ENCODE measurements at places on chromosomes 3 and 15.

GRCh38 chr3:36488077-36488789 is 107.9 kb downstream of the STAC start:
- DNase-seq, result peak; percentile 37

DNA sequence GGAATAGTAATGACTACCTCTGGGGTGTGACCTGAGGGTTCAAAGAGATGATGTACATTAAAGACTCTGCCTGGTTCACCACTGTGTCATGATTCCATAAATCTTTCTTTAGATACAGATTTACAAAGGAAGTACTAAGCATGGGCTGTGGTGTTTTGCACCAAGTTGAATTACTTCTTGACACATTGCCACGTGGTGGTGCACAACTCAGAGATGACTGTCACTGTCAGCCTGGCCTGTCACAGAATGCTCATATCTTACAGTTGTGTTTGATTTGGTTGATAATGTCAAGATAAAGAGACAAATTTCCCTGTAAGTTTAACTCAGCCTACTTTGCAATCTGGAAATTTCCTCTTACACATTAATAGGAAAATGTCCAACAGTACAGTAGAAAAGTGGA is 3.2 kb downstream of the CTDSPL start:
- no peak for DNase-seq

DNA sequence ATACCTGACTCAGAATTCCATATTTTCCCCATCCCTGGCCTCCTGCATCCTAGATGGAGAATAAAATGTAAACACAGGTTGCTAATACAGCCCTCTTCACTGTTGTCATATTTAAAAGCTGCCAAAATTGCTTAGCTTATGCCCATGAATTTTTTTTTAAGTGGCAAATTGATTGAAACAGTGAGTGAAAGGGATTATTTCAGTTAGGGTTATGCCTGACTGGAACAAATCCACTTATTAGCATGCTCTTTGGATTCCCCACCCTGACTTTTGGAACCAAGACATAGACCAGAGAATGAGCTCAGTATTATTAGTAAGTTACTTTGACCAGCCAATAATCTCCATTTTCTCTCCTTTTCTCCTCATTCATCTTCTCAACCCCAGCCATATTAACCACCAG is 244.7 kb downstream of the FEZF2 start:
- no peak for DNase-seq

DNA sequence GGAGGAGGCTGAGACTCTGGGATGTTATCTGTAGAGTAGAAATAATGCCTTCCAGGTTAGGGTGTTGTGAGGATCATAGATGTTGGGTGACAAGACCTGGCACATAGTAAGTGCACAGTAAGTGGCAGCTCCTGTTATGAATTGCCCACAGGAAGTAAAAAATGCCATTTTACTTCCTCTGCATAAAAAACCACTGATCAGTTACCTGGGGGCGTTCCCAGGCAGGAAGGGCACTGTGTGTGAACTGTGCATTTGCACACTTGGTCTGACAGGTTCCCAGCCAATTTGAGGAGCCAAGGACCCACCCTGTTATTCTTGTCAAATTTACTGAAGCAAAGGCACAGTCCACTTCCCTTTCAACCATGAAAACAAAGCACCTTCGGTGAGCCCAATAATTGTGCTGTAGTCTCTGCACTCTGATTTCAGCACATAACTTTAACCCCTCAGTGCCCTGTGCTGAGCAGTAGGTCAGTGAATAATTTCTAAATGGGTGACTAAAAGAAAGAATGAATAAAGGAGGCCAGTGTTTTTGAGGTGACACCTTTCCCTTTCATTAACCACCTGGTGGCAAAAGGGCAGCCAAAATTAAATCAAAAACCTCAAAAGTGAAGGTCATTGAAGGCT is 85.8 kb upstream of the ARHGEF3 start:
- no peak for DNase-seq

DNA sequence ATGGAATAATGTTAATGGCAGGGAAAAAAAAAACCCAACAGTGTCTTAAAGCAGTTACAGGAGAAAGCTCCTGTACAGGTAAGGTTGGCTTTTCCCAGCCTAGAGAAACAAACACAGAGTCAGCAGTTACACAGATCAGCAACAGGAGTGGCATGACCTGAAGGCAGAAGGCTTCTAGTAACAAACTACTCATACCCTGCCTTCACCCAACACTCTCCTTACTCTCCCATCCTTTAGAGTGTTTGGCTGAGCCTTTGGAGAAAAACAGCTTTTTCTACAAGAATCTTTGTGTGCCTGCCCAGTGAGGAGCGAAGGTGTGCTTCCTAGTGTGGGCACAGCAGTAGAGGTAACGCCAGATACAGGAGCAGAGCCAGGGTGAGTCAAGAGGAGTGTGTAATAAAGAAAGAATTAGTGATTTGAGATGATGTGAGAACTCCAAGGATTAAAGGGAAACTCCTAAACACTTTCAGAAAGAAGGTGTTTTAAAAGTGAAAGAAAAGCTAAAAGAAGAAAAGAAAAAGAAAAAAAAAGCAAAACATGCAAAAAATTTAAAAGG is 152.7 kb downstream of the POLR2M start:
- DNase-seq, result no peak

- DNase-seq, result no peak
Observed at GRCh38 chr3:164419220-164419619, 659.1 kb downstream of the SI start.

DNA sequence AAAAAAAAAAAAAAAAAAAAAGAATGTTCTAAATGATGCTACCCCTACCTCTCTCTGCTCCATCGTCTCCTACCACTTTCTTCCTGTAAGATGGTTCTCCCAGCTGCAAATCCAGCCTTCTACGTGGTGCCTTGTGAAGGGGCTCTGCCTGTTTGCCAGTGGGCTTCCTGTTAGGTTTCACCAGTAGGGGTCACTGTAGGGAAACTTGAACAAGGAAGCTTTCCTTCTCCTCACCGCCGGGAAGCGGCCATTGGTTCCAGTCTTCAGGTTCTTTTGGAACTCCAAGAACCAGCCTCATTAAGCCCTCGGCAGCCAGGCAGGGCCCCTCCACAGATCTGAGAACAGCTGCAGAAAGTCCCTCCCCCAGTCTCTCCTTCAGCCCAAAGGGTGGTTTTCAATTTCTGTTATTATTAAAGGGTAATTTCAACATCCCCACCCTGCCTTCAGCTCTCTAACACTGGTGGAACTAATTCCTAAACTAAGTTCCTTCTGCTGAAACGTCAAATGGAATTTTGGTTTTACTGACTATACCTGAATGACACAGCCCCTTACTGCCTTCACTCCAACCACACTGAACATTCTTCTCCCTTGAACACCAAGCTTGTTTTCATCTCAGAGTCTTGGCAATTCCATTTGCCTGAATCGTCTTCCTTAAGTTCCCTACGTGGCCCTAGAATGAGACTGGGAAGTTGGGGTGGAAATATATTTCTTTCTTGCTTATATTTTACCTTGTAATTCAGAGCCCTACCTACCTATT is 13.5 kb downstream of the MCCC1 start:
- peak; percentile 27 for DNase-seq

- DNase-seq, result no peak
Observed at GRCh38 chr3:25692341-25692740, 27.6 kb upstream of the TOP2B start.

DNA sequence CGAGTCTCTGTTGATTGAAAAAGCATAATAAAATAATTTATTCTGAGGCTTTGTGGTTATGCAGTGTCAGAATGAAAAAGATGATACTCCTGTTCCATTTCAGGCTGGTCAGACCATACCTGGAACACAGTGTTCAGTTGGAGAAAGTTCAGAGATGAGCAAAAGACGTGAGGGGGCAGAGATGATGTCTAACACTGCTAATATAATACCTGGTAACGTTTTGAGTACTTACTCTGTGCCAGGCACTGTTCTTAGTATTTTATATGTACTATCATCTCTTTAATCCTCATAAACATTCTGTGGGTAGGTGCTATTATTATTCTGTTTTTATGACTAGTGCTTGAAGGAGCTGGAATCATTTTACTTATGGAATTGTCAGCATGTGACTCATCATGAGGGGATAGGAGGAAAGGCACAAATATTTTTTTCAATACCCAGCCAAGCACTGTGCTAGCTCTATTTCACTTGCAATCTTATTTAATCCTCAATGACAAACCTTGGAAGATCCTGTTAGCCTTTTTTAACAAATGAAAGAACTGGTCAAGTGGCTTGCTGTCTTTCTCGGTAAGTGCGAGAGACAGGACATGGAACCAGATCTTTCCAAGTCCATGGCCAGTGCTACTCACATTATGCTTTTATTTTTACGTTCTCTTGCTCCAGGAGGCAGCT is 31.8 kb downstream of the IQGAP1 start:
- DNase-seq, result peak; percentile 87

- no peak for DNase-seq
Observed at GRCh38 chr3:179256813-179257212, 5.9 kb upstream of the KCNMB3 start.

DNA sequence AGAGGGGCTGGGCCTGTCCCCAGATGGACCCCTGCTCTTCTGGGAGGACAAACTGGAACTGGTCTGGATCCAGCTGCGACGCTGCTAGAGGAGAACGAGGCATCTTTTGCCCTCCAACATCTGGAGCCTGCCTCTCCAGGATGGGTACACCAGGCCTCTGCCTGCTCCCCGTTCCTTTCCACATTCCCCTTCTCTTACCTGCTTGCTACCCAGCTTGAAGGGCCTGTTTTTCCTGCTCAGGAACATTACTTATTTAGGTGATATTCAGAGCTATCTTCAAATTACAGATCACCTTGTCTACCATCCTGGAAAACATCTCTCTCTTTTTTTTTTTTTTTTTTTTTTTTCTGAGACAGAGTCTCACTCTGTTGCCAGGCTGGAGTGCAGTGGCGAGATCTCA is 64.0 kb downstream of the CHRD start:
- DNase-seq, result no peak

- DNase-seq, result no peak
Observed at GRCh38 chr3:183800243-183800863, 25.0 kb downstream of the MAP6D1 start.

GRCh38 chr3:108500728-108501127 is 9.7 kb downstream of the MYH15 start:
- no peak for DNase-seq

DNA sequence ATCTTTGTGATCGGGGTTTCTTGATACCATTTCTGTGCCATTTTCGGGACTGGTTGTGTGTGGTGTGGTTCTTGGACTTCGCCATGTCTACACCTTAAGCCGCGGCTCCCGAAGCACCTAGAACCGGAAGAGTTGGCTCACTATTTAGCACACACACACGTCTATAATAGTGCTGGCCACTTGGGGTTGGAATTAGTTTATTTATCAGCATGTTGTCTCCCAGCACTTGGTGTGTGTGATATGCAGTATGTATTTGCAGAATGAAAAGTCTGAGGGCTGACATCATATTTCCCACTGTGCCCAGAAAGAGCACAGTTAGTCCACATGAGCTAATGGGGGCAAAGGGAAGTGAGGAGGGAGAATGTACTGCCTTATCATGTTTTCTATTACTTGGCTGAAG is 23.6 kb downstream of the MLH1 start:
- no peak for DNase-seq

GRCh38 chr15:94456226-94456625 is 224.9 kb downstream of the MCTP2 start:
- DNase-seq, result no peak

DNA sequence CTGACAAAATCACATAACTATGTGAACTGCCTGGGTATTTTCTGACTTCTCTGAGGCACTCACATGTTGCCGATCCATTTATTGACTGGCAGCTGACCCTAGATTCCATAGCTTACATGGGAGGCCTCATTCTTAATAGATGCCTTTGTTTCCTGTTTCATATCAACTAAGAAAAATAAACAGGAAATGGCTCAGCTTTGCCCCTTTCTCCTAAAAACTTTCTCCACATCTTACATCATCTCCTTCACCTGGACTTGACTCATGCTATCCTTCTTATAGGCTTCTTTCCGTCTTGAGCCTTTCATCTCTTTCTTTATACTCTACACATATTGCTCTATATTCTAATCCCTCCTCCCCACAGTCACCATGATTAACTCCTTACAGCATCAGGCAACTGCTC is 38.0 kb downstream of the TXNRD3 start:
- DNase-seq, result no peak

DNA sequence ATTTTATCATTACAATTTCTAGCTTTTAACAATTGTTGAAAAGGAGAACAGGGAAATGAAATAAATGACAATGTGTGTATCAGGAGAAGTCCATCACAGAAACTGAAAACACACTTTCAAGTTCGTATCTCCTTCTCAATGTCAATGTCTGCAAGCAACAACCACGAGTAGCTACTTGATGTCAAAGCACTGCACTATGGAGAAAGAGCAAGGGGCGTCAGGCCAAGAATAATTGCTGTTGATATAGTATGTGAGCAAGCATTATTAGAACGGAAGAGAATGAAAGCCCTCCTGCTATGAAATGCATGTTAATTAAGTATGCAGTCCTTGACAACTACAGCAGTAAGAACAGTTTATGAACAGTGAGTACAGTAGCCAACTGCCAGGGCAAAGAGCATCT is 1250.1 kb downstream of the ZPLD1 start:
- no peak for DNase-seq

- DNase-seq, result no peak
Observed at GRCh38 chr15:70629735-70630273, 133.6 kb downstream of the UACA start.

DNA sequence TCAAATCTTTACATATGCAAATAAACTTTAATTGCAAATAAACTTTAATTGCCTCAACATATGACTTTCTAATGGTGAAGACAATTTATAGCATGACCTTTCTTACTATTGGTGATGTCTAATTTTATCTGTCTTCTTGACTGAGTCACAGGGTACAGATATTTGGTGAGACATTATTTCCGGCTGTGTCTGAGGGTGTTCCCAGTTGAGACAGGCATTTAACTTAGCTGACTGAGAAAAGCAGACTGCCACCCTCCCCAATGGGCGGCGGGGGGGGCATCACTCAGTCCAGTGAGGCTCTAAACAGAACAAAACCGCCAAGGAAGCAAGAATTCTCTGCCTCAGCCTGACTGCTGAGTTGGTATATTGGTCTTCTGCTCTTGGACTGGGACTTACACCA is 160.0 kb downstream of the TBL1XR1 start:
- peak; percentile 22 for DNase-seq

All from adipocyte (in vitro differentiated cells).